ENCODE measurements at places on chromosomes 6 and 20. TPM values are rescaled to one million over a fixed set of nuclear protein-coding genes. Genes with fewer than 3 reads are reported as not detected.

SEMG2 gene
- total RNA-seq: not detected

GTF3C6 gene
- 53.2 TPM for total RNA-seq

ARFGEF3 gene
- 1.7 TPM for total RNA-seq

TTK gene
- total RNA-seq: 2.7 TPM

EPPIN gene
- not detected for total RNA-seq

BPIFB4 gene
- not detected for total RNA-seq

FLRT3 gene
- total RNA-seq: 0.33 TPM

BMP6 gene
- 143 TPM for total RNA-seq

SEMG1 gene
- not detected for total RNA-seq

RAE1 gene
- 19.5 TPM for total RNA-seq

TXLNB gene
- 0.95 TPM for total RNA-seq

FABP7 gene
- not detected for total RNA-seq

HTR1E gene
- not detected for total RNA-seq

IP6K3 gene
- not detected for total RNA-seq

SRSF3 gene
- 241 TPM for total RNA-seq

CPXM1 gene
- 0.33 TPM for total RNA-seq

Data from dermis lymphatic vessel endothelial cell (primary cell).